ENCODE measurements at places on chromosomes 3 and 15.
A peak's percentile ranks its signal among the peaks of the same experiment; 100 is the strongest.

DNA sequence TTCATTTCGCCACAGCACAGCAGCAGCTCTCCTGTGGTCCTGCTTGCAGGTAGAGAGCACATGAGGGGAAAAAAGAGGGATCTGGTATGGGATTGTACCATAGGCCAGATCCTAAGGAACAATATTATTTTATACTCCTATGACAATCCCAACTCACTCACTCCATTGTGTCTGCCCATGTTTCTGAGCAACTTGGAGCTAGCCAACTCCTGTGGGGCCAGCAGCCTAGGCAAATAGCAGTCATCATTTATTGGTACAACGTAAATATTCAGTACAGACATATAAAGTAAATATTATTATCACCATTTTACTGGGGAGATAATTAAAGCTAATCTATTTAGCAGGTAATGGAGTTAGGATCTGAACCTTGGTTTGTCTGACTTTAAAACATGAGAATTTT lies 148.4 kb downstream of the MECOM start:
- DNase-seq = no peak

DNA sequence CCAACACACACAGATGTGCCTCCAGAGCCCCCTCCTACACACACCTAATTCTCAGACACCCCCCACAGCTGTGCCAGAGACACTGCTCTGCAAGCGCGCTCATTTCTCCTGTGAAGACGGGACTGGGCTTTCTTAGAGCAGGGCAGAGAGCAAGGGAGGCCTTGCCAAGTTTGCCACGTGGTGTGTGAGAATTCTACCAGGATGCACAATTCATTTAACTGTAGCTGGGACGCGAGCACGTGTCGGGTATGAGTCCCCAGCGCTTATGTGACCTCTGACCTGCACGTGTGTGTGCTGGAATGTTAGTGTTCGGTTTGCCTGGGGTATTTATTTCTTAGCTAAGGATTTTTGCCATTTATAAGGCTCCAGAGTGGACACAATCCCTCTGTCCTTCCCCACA lies 37.0 kb downstream of the FEM1B start:
- DNase-seq = no peak

- DNase-seq = peak; percentile 46
Measured at GRCh38 chr3:38489766-38490165, 6.4 kb upstream of the EXOG start.

DNA sequence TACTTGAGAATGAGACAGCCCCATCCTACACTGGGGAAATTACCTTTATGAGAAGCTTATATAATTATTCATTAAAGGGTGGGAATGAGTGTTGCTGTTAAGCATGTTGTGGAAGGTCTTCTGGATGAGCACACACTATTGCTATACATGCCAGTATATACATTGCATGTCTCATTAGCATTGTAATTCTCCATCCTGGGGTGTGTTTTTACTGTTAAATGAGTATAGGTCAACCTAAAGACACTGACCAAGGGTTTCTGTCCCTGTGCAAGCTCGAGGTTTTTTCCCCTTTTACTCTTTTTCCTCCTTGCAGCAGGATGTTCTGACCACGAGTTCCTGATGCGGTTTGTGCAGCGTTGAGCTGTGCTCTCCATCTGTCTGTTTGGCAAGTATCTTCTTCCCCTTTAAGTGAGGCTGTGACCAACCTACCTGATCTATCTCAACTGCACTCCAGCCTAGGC lies 7.2 kb upstream of the IVD start:
- DNase-seq = peak; percentile 84

- DNase-seq = peak; percentile 16
Measured at GRCh38 chr15:63277893-63278456, 570 bp downstream of the APH1B start.

DNA sequence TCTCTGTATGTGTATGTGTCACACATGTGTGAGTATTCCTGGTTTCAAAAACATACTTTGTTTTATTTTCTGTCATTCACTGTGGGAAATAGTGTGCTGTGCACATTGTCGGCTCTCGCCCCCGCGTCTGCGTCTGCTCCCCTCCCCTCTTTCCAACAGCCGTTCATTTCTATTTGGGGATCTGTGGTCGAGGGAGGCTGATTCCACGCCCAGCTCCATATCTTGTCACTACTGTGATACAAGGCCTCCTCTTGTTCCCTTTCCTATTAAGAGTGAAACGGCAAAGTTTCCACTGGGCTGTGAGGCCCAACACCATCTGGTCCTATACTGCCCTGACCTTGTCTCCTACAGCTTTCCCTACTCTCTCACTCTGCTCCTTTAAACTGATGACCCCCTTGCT lies 172.5 kb upstream of the LRIG1 start:
- peak; percentile 15 for DNase-seq

- DNase-seq = no peak
Measured at GRCh38 chr3:51819709-51820406, 40.8 kb upstream of the IQCF6 start.

- no peak for DNase-seq
Measured at GRCh38 chr3:89042236-89042835, 65.1 kb upstream of the EPHA3 start.

GRCh38 chr3:171741377-171741776 lies 68.9 kb downstream of the PLD1 start:
- DNase-seq = no peak

DNA sequence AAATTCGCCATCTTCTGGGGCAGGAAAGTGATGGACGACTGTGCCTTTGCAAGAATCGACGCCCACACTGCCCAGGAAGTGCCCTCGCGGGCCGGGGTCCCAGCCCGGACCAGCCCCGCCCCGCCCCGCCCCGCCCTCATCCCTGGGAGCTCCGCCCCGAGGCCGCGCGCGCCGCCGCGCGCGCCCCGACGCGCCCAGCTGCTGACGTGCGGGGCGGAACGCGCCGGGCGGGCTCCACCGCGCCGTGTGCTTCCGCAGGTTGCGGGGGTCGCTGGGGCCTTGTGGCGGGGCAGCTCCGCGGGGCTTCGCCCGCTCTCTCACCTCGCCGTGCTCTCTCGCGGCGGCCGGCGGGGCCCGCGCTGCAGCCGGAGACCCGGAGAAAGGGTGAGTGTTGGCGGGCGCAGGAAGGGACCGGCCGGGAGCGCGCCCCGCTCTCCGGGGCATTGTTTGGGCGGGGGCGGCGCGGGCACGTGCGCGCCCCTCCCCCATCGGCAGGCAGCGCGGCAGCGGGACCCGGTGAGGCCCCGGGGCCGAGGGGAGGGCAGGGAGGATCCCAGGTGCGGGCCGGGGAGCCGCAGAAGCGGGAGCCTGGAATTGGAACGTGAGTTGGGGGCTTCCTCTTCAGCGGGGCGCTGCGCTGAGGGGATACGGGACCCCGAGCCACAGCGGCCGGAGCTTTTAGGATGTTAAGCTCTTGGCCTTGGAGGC lies at the start of gene YEATS2:
TSS of gene YEATS2 (plus strand) at position 188 of the 708 bp plus-strand sequence. CDS start 17,366 bp downstream, outside the sequence.
- DNase-seq = peak; percentile 55

DNA sequence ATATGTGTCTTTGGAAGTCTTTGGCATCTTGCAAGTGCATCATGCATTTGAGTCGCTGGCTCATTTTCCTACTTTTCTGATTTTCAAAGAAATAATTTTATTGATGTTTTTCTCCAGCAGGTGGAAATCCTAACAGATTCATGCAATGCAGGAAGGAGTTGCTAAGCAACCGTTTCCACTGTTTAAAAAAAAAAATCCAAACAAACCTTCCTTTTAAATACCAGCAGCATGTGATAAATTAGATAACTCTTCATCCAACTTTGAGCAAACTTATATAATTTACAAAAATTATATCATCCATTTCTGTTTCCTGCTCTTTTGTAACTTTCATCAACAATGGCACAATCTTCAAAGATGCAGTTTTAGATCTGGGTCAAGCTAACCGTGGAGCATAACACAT lies 364.1 kb downstream of the MFSD1 start:
- DNase-seq = no peak

DNA sequence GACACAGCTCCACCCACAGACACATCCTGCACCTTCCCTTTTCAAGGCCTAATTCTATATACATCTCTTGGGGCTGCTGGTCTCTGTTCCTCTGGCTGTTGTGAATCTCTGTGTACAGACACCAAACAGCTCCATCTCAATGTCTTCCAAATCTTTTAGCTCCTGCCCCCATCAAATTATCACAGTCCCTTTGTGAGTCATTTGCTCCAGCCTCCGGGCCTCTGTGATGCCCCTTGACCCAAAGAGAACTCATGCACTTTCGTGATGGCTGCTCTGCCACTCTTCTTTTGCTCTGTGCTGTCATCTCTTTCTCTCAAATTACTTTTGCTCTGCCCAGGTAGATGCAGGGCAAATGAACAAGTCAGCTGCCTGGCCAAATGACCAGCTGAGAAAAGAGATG lies 369.0 kb upstream of the CDIN1 start:
- no peak for DNase-seq

DNA sequence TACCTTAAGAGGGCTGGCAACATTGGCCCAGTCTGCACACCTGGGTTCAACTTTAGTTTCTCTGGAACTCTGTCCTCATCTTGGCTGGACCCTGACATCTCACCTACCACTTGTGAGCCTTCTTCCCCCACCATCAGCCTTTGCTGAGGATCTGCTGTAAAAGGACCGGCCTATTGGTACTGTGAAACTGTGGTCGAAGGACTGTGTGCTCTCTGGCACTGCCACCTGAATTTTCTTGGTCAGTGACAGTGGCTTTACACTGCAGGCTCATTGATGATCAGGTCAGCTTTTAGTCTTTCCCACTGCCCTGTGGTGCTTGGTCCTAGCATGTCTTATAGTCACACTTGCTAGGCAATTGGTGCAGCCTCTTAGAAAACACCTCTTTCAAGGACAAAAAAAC lies 86.9 kb downstream of the PEX5L start:
- no peak for DNase-seq

DNA sequence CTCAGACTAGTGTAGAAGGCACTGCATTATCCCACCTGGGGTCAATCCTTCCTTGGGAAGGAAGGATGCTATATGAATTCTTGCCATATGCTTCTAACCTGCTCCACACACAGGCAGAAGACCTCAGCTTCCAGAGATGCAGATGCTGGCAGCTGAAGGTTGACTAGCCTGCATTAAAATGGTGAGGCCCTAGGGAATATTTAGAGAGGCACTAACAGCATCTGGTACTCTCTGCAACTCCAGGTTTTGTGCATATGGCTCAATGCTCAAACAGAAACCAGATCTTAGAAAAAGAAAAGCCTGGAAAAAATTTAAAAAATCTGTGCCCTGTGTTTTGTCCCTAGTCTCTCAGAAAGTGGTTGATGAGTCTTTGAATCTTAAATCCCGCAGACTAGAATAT lies 56.0 kb upstream of the MYRIP start:
- DNase-seq = no peak

DNA sequence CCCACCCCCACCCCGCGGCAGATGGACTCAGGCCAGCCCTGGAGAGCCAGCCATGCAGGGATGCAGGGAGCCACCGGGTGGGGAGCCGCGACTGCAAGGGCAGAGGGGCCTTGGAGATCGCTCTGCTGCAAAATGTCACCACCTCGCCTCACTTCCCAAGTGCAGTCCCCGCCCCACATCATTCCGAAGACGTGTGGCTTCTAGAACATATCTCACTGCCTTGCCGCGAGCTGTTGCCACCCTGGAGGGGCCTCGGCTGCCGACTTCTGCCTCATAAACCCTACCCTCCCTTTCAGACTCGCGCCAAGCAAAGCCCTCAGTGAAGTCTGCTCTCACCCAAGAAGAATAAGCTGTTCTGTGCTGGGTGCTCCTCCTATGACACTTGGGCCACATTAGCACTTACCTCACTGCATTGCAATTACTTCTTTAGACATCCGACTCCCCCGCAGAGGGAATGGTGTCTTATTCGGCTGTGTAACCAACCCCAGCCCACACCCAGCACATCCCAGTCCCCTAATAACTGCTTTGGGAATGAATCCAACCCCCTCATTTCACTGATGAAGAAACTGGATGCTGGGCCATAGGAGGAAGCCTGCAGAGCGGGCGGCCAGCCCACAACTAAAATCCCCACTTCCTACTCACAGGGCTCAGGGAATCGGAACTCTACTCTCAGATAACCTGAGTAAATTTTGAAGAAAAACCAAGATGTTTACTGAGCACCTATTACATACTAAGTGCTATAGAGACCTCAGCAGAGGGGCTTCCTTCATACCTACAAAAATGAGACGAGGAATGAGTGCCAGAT lies 8.6 kb downstream of the TLE3 start:
- no peak for DNase-seq

- DNase-seq = peak; percentile 87
Measured at GRCh38 chr3:195195321-195196209, 75.4 kb downstream of the XXYLT1 start.

DNA sequence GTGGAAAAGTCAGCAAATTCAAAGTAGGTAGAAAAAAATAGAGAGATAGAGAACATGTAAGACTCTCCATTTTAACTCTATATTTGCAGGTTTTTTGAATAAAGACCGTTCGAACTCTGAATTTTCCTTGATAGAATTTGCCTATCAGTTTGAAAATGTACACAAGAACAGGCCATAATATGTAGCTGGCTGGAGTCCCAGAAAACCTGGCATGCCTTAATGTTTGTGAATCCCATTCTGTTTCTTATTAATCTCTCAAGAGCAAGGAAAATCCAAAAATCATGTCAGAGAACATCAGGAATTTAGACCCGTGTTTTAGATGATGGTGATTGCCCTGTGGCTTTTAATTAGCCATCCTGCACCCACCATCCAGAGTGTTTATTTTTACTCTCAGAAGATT lies 7.2 kb upstream of the CFAP161 start:
- DNase-seq = no peak

DNA sequence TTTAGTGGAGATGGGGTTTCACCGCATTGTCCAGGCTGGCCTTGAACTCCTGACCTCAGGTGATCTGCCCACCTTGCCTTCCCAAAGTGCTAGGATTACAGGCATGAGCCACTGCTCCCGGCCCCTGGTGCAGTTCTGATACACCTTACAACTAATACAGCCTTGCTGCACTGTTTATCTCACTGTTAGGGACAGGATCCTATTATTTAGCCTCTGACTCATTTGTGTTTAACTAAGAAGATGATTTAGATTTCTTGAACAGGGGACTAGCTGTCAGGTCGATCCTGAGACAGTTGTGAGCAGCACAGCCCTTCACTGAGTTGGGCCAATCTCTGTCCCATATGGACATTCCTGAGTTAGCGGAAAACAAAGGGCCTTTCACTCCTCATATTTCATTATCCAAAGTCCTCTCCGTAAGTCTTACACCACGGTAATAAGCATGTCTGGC lies 19.2 kb downstream of the GYG1 start:
- DNase-seq = no peak

DNA sequence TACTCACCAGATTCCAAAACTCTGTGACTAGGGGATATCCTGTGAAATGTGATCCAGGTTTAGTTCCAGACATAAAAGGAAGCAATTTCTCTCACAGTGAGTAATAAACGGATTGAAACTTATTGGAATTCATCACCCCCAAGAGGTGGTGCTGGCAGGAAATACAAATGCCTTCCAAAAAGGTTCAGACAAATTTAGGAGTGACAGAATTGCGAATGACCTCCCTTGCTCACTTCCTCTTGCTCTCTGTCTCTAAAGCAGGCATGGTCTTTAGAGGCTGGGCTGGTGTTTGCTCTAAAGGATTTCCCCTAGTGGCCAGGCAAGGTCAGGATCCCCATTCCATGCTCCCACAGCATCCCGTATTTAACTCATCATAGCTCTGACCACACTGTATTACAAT lies 449.4 kb upstream of the PPP2R3A start:
- DNase-seq = no peak

GRCh38 chr3:128341659-128342395 lies 124.9 kb downstream of the DNAJB8 start:
- DNase-seq = no peak

GRCh38 chr15:28962851-28963710 lies 77.3 kb downstream of the APBA2 start:
- no peak for DNase-seq
